ENCODE measurements at places on chromosomes 7 and 10.

GRCh38 chr7:133910761-133911160 is 216.4 kb upstream of the LRGUK start:
- DNase-seq: no peak

DNA sequence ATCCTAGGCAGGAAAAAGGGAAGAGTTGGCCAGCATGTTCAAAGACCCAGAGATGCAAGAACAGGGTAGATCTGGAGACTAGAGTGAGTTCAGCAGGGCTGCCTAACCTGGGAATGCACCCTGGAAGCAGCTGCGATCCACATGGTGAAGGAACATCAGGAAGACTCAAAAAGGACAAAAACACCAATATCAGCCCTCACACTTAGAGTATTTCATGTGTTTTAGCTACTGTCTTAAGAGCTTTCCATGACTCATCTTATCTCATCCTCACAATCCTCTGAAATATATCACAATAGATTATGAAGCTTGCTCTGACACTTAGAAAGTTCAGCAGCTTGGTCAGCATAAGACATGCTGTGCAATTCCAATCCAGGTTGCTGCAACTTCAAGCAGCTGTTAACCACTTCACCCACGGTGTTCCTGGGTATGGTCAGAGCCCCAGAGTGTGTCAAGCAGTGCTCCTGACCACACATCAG is 380.9 kb downstream of the PARD3 start:
- no peak for DNase-seq

- DNase-seq: no peak
Observed at GRCh38 chr10:69416695-69417094, at the start of gene TACR2. TSS of gene TACR2 (minus strand) at chr10:69416918. CDS start at chr10:69416323, 595 bp downstream.

- no peak for DNase-seq
Observed at GRCh38 chr10:124064676-124065075, 28.7 kb downstream of the CHST15 start.

DNA sequence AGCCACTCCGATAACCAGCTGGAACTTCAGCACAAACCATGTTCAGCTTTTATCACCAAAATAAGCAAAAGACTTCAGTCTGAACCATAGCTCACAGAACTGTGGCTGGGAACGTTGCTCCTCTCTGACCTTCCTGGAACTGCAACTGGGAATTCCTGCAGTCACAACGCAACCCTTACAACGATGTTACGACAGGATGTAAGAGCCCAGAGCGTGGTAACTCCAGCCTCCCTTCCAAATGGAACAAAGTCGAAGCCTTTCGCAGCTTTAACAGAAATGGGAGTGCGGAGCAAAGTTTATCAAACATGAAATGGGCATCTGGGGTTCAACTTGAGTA is 162.6 kb downstream of the ADAM12 start:
- DNase-seq: no peak

DNA sequence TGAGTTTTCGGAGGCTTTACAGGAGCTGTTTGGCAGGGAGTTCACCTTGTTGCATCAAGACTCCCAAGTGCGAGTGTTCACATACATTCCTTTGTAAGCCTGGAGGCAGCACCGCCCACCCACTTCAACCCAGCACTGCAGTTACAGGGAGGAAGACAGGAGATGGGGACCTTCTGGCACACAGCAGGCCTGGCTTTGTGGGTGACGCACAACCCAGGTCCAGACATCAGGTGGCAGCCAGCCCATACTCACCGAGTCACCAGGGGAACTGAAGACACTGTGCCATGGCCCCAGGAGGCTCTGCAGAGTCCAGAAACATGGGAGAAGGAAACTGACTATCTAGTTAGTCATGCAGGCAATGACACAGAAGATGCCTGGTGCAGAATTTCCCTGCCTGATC is 305.9 kb upstream of the RNF32 start:
- no peak for DNase-seq

DNA sequence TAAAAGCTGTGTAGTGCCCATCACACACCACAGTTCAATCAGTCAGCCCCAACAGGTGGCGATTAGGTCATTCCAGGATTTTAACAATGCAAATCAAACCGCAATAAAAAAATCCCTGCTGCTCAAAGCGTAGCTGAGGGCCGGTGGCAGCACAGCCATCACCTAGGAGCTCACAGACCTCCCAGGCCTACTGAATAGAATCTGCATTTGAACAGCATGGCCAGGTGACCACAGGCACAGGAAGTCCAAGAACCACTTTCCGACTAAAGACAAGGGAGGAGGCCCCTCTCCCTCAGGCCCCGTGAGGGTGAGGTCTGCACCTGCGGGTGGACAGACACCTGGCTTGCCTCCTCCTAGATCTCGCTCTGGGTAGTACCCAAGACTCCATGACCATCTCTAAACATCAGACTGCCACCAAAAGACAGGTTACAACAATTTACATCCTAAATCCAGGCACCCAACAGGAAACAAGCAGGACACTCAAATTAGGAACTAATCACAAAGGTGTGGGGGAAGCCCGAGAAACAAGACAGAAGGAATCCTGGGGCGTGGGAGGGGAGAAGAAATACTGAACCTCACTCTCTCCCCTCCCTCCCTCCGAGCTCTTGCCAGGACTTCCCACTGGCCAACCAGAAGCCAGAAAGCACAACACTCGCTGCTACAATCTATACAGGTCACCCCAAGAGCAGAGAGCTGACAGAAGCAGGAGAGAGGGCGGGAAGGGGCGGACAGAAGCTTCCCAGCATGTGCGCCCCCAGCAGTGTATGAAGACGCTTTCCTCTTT is 19.2 kb downstream of the GNA12 start:
- no peak for DNase-seq

GRCh38 chr7:92584953-92585352 is 5.2 kb downstream of the FAM133B start:
- DNase-seq: no peak

- DNase-seq: no peak
Observed at GRCh38 chr7:18855796-18856195, 261.6 kb downstream of the TWIST1 start.

- no peak for DNase-seq
Observed at GRCh38 chr10:37860494-37861190, 3.2 kb upstream of the ZNF248 start.

- DNase-seq: no peak
Observed at GRCh38 chr10:3790272-3790671, 5.3 kb upstream of the KLF6 start.

DNA sequence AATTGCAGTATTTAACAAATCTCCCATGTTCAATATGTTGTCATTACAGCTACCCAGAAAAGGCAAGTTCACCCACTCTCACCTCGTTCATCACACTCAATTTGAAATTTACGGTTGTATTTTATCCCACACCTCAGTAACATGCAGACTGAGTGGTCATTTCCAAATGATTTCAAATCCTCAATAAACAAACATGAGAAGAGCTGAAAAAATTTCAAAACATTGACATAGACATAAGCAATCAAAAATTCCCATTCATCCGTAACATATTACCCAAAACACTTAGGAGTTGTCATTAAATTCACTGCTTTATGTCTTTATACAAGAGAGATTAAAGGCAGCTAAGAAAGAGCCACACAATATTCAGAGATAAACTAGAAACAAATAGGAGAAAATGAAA is 61.7 kb upstream of the NEBL start:
- no peak for DNase-seq

GRCh38 chr10:82400841-82401240 is 525.8 kb downstream of the NRG3 start:
- no peak for DNase-seq

GRCh38 chr10:15748126-15748525 is 28.4 kb upstream of the ITGA8 start:
- no peak for DNase-seq

GRCh38 chr10:118737603-118738302 is 17.0 kb downstream of the CACUL1 start:
- DNase-seq: no peak

- no peak for DNase-seq
Observed at GRCh38 chr7:19677180-19677579, 31.7 kb downstream of the POLR1F start.

DNA sequence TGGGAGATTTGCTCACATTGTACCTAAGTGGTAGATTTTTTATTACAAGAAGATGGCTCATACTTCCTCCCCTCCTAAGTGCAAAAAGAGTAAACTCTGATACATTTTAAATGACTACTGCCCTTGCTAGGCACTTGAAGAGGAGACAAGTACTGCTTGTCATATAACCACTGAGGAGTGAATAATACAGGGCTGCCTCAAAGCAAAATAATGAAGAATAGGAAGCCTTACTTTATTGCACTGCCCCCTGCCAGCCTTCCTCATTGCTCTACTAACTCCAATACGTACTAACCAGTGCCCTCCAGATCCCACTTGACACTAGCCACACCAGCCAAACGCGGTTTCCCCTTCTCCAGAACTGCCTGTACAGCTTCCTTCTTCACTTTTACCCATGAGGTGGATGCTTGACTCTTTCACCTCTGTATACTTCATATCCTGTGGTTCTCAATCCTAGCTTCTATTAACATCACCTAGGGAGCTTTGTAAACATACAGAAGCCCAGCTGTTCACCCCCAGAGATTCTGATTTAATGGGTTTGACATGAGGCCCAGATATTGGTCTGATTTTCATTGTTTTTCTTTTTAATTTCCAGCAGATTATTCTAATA is 11.7 kb upstream of the MTERF1 start:
- DNase-seq: no peak

DNA sequence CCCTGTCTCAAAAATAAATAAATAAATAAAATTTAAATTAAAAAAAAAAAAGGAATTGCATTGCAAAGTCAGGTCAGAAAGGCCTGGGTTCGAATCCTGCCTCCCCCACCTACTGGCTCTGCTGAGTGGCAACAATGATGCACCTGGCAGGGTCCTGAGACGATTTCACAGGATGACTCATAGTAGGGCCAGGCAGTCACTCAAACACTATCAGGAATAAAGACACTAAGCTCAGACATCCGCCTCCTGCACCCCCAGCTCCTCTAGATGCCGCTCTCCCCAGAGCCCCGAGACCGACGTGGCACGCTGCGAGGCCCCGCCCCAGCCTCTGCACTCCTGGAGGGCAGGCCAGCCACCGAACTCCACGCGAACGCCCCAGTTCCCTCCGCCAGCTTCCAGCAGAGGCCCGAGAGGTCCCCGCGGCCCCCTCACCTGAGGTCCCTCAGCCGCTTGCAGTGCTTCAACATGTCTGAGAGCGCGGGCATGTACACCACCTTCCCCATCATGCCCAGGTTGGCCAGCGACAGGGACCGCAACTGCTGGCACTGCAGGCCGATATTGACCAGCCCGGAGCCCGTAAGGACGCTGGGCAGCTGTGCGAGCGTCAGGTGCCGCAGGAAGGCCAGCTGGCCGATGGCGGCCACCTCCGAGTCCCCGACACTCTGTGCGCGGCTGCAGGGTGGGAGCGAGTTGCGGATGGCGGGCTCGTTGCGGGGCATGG is 76.6 kb upstream of the TNRC18 start:
- DNase-seq: peak; percentile 91

DNA sequence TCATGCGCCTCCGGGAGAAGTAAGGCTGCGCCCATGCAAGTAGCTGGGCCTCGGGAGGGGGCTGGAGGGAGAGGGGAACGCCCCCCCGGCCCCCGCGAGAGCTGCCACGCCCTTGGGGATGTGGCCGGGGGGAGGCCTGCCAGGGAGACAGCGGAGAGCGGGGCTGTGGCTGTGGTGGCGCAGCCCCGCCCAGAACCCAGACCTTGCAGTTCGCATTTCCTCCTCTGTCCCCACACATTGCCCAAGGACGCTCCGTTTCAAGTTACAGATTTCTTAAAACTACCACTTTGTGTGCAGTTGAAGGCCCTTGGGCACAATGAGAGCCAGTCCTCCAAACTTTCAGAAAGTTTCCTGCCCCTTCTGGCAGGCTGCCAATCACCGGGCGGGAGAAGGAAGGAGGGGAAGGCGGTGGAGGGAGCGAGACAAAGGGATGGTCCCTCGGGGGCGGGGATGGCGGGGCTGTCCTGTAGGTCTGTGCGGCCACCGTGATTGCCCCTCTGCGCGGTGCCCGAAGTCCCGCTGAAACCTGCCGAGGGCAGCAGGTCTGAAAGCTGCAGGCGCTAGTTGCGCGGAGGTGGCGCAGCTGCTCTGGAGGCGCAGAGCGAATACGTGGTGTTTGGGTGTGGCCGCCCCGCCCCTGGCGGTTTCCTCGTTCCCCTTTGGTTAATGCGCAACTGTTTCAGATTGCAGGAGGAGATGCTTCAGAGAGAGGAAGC is 2.1 kb downstream of the VIM start:
- peak; percentile 35 for DNase-seq

GRCh38 chr10:28425422-28425821 is 107.5 kb upstream of the WAC start:
- DNase-seq: no peak

DNA sequence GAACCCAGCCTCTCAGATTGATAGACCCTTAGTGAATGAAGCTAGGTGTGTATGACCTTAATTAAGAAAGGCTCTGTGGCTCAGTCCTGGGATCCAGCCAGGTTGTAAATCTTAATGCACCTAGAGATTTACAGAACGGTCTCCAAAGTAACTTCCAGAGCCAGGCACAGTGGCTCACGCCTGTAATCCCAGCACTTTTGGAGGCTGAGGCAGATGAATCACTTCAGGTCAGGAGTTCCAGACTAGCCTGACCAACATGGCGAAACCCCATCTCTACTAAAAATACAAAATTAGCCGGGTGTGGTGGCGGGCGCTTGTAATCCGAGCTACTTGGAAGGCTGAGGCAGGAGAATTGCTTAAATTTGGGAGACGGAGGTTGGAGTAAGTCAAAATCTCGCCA is 24.3 kb downstream of the CALHM2 start:
- no peak for DNase-seq

- DNase-seq: no peak
Observed at GRCh38 chr10:119131512-119132240, 27.8 kb downstream of the DENND10 start.
